Natural killer cell (primary cell): ENCODE measurements at places on chromosomes 7 and 10.

DNA sequence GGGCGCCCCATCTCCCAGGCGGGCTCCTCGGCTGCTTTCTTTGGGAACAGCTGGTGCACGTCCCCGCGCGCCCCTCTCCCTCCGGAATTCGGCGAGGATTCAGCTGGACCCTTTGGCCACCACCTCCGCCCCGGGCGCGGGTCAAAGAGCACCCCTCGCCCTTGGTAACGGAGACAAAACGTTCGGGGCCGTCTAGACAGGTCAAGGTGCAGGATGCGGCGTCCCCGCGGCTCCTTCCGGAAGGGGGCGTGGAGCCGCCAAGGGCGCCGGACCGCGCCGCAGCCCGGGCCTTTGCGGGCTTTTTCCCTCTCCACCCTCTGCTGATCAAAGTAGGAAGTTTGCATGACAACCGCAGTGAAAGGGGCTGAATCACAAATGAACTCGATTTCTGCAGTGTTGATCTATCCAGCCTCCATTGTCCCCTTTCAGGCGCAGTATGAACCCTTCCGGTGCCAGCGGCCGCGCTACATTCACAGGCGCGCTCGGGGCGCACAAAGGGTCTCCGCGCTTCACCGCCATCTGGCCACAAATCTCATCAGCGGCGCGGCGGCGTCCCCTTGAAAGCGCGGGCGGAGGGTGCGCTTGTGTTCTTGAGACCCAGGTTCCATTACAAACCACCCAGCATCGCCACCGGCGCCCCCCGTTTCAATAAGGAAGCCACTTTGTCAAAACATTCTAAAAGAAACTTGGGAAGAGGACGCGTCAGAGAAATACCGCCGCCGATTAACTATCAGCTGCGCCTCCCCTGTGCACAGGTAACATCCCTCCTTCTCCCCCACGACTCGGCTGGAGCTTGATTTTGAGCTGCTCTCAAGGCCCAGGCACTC is 36.4 kb downstream of the CNPY1 start:
- H3K4me1 ChIP-seq = peaks cover 12% of the 10 kb centered on the region
- no peak overlapping the region for H3K27ac ChIP-seq
- no peak overlapping the region for H3K4me3 ChIP-seq
- H3K36me3 ChIP-seq = no peaks in the 10 kb centered on the region
- no peak for DNase-seq
- peaks cover 78% of the 10 kb centered on the region for H3K27me3 ChIP-seq

DNA sequence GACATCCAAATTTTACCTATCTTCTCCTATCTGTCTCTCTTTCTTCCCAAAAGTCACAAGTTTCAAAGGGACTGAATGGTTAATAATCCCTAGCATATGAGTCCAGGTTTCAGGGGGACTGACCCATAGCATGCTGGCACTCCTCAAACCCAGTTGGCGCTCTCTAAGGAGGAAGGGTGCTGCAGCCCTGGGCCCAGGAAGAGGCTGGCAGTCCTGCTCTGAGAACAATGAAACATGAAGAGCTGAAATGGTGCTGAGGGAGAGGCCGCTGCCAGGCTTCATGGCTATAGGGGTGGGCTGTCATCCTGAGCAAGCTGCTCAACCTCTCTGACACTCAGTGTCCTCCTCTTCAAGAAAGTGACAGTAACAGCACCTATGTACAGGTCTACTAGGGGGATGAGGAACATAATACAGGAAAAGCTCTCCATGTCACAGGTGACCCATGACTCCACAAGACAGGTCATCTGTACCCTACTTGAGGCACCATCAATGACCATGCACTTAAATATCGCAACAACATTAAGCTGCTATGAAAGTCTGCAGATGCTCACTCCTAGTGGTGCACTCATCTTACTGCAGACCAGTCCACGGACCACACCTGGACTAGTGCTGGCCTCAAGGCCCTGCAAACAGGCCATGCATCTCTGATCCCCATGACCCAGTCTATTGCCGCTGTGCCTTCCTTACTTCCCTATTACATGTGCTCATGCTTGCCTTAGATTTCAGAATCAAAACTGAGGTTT is 17.0 kb downstream of the COBL start:
- DNase-seq = no peak
- H3K27me3 ChIP-seq = no peaks in the 10 kb centered on the region
- H3K4me3 ChIP-seq = no peak overlapping the region

GRCh38 chr7:94030634-94031033 is 26.5 kb upstream of the BET1 start:
- H3K27me3 ChIP-seq = peaks cover 2% of the 10 kb centered on the region
- no peak overlapping the region for H3K27ac ChIP-seq
- no peaks in the 10 kb centered on the region for H3K36me3 ChIP-seq
- H3K4me3 ChIP-seq = no peak overlapping the region
- DNase-seq = no peak
- peaks cover 3% of the 10 kb centered on the region for H3K4me1 ChIP-seq

- H3K27me3 ChIP-seq = peaks cover 68% of the 10 kb centered on the region
- DNase-seq = no peak
- no peak overlapping the region for H3K4me3 ChIP-seq
- H3K4me1 ChIP-seq = peaks cover 43% of the 10 kb centered on the region
- H3K27ac ChIP-seq = no peak overlapping the region
These were observed 5.7 kb downstream of the NAT16 start for GRCh38 chr7:101174322-101174854.

DNA sequence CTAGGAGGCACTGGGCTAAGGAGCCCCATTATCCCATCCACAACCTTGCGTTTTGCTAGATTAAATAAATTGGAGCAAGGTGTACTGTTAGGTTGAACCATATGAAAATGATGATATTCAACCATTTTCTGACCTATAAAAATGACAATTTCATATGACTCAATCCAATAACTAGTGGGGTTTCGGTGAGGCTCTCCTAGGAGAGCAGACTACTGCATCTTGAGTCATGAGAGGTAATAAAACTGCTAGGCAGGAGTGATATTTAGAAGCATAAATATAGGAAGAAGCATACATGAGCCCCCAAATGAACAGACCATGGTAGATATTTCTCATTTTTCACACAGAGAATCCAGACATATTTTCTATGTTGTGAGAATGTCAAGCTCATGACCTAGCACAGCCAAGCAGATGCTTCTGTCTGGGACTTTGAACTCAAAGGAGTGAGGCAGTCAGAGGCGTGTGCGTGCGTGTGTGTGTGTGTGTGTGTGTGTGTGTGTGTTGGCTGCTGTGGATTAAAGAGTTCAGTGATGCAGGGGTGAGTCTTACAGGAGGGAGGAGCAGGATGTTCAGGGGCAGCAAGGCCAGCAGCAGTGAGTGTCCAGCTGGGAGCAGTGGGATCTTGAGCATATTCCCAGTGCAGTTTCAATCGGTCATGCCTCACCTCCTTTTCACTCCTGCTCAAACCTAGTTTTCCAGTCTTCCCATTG is 17.8 kb upstream of the WDR11 start:
- H3K4me1 ChIP-seq = no peaks in the 10 kb centered on the region
- no peaks in the 10 kb centered on the region for H3K36me3 ChIP-seq
- no peak overlapping the region for H3K4me3 ChIP-seq

- H3K27ac ChIP-seq = peak overlapping the region; percentile 86
- H3K4me1 ChIP-seq = peaks cover 36% of the 10 kb centered on the region
- H3K4me3 ChIP-seq = no peak overlapping the region
- H3K36me3 ChIP-seq = no peaks in the 10 kb centered on the region
These were observed 19.1 kb upstream of the PCGF5 start for GRCh38 chr10:91201213-91201996.

- no peaks in the 10 kb centered on the region for H3K27me3 ChIP-seq
- no peaks in the 10 kb centered on the region for H3K36me3 ChIP-seq
- DNase-seq = no peak
These were observed 40.8 kb downstream of the PRPS1L1 start for GRCh38 chr7:17986851-17987250.

DNA sequence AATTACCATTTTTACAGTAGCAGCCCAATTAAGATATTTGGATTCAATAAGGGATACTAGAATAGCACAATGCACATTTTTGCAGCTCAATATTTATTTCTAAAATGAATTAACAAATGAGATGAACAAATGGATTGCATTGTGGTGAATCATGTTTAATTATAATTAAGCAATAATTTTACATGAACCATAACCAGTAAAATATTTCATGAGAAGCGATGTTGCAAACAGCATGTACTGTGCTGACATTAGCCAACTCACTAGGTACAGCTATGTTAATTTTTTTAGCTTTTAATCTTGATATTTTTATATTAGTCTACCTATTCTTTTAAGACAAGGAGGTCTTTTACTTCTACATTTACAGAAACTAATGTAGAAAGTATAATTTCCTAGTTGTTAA is 399.1 kb upstream of the AKR1E2 start:
- no peaks in the 10 kb centered on the region for H3K4me1 ChIP-seq
- DNase-seq = no peak
- no peak overlapping the region for H3K4me3 ChIP-seq
- H3K27me3 ChIP-seq = no peaks in the 10 kb centered on the region

- no peaks in the 10 kb centered on the region for H3K36me3 ChIP-seq
- peaks cover 22% of the 10 kb centered on the region for H3K4me1 ChIP-seq
- no peak overlapping the region for H3K4me3 ChIP-seq
- H3K27ac ChIP-seq = peak overlapping the region; percentile 79
- no peak for DNase-seq
These were observed 22.8 kb downstream of the FAM107B start for GRCh38 chr10:14751921-14752320.

- no peaks in the 10 kb centered on the region for H3K27me3 ChIP-seq
- H3K4me1 ChIP-seq = no peaks in the 10 kb centered on the region
- H3K4me3 ChIP-seq = no peak overlapping the region
- H3K36me3 ChIP-seq = no peaks in the 10 kb centered on the region
These were observed 30.0 kb downstream of the MTERF1 start for GRCh38 chr7:91850455-91850854.

GRCh38 chr10:121873236-121873635 is 54.6 kb downstream of the ATE1 start:
- H3K4me1 ChIP-seq = no peaks in the 10 kb centered on the region
- H3K27me3 ChIP-seq = no peaks in the 10 kb centered on the region

DNA sequence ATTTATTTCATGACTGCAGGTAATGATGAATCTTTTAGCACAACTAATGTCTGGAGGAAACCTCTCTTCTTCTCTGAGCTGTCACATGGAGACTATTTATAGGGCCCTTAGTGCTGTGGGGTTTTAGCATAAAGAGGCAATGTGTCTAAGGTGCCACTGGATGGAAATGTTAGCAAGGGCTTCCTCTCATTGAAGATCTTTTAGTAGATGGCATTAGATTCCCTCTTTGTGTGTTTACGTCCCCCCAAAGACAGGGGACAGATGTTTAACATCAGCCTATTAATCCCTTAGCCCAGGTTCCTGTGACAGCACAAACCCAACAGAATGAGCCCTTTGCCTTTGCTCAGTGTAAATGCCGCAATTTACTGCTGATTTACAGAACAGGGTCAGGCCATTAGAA is 208.6 kb downstream of the SKAP2 start:
- H3K27me3 ChIP-seq = no peaks in the 10 kb centered on the region
- no peak overlapping the region for H3K27ac ChIP-seq
- no peaks in the 10 kb centered on the region for H3K4me1 ChIP-seq

DNA sequence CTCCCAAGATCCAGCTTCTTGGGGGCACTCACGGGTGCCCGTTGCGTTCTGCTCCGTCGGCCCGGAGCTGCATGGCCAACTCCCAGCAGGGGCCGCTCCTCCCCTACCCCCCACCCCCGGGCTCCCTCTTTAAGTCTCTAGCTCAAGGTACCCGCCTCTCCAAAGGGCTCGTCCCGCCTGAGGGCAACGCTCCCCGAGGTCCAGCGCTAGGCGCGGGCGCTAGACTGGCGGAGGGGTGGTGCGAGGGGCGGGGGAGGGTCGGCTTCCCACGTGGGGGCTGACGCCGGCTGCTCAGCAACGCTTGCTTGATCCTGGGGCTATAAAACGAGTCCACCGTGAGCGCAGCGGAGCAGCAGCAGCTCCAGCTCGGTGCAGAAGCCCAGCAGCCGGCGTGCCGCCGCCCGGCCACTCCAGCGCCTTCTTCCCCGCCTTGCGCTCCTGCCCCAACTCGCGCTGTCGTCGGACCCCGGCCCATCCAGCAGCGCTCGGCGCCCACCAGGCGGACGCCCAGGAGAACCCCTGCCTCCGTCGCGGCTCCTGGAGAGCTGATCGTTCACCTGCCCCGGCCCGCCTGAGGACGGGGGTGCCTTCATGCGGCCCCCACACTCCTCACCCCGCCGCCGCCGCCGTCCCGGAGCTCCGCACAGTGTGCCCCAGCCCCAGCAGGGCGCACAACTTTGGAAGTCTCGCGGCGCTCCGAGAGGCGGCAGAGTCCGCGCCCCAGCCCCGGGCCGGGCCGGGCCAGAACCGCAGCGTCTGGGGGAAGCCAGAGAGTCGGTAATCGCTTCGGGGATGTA is at the start of gene ADRA2A:
TSS of gene ADRA2A (plus strand) at position 348 of the 797 bp plus-strand sequence. CDS start 968 bp downstream, outside the sequence.
- H3K4me3 ChIP-seq = peak within 1 kb of the TSS; percentile 16
- no peak for DNase-seq
- H3K4me1 ChIP-seq = peaks cover 18% of the 10 kb centered on the region
- H3K36me3 ChIP-seq = no peaks in the 10 kb centered on the region

- no peaks in the 10 kb centered on the region for H3K4me1 ChIP-seq
- no peaks in the 10 kb centered on the region for H3K36me3 ChIP-seq
- no peak overlapping the region for H3K27ac ChIP-seq
- no peak overlapping the region for H3K4me3 ChIP-seq
- H3K27me3 ChIP-seq = no peaks in the 10 kb centered on the region
- DNase-seq = no peak
These were observed 24.3 kb downstream of the PDGFA start for GRCh38 chr7:495326-495725.

DNA sequence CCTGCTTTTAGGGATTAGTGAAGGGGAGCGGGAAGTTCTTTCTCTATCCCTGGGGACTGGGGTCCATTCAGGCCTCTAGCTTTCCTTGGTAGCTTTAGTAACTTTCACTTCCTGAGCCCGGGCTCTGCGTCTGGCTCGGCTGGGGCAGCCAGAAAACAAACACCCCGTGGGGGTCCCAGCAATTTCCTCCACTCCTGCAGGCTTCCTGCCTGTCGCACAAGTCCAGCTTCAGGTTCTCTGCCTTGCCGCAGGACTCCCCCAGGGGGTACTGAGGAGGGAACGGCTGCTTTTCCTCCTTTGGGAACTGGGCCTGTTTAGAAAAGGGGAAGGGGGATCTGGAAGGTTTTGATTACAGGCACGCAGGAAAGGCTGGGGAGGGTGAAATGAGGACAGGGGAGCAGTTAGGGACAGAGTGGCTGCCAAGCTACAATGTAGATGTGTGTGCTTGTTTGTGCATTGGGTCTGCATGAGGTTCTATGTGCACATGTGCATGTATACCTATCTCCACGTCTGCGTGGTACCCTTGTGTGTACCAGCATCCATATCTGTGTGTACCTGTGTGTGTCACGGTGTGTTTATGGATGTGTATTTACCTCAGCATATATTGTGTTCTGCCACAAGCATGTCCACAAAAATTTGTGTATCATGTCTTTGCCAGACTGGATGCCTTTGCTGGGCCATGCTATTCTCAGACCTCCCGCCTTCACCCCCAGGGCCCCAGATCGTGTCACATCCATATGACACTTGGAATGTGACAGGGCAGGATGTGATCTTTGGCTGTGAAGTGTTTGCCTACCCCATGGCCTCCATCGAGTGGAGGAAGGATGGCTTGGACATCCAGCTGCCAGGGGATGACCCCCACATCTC is 2.0 kb downstream of the KAZALD1 start:
- peaks cover 41% of the 10 kb centered on the region for H3K27me3 ChIP-seq
- DNase-seq = no peak
- no peak overlapping the region for H3K27ac ChIP-seq
- H3K4me3 ChIP-seq = no peak overlapping the region
- peaks cover 58% of the 10 kb centered on the region for H3K4me1 ChIP-seq

- no peak overlapping the region for H3K27ac ChIP-seq
- no peaks in the 10 kb centered on the region for H3K4me1 ChIP-seq
- no peak for DNase-seq
- no peak overlapping the region for H3K4me3 ChIP-seq
These were observed 219.4 kb downstream of the ANK3 start for GRCh38 chr10:60170250-60170649.
